ENCODE measurements at places on chromosomes 3 and 15.

GRCh38 chr15:51181905-51182304 lies 87.2 kb upstream of the TNFAIP8L3 start:
- no peak for DNase-seq

DNA sequence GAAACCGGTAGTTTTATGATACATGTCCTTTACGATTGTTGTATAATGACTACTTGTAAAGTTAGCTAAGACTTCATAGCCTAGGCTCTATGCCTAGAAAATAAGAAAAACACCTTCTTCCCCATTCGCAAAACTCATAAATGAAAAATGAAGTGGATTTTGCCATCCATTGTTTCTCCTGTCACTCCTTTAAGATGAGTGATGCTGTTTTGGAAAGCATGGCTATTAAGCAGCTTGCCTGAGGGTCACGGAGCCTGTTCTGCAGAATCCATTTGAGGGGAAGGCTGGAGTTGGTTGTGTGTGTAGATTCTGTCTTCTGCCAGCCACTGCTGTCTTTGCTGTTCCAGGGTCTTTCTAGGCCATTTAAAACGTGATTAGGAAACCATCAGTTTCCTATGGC lies 31.5 kb downstream of the ROBO2 start:
- DNase-seq = no peak

DNA sequence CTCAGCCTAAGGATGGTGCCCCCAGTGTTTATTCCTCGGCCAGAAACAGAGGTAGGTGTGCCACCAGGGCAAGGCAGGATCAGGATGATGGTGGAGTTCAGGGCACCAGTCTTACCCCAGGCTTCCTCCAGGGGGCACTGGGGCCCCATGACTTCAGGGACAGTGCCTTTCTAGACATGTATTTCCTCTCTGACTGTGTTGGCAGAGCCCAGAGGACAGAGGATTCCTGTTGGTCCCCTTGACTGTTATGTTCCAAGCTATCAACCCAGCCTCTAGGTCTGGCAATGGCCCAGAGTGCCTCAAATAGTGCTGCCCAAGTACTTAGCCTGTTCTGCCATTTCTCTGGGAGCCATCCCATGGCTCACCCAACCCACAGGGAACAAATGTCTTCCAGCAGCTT lies 2.8 kb downstream of the HEMK1 start:
- DNase-seq = no peak

DNA sequence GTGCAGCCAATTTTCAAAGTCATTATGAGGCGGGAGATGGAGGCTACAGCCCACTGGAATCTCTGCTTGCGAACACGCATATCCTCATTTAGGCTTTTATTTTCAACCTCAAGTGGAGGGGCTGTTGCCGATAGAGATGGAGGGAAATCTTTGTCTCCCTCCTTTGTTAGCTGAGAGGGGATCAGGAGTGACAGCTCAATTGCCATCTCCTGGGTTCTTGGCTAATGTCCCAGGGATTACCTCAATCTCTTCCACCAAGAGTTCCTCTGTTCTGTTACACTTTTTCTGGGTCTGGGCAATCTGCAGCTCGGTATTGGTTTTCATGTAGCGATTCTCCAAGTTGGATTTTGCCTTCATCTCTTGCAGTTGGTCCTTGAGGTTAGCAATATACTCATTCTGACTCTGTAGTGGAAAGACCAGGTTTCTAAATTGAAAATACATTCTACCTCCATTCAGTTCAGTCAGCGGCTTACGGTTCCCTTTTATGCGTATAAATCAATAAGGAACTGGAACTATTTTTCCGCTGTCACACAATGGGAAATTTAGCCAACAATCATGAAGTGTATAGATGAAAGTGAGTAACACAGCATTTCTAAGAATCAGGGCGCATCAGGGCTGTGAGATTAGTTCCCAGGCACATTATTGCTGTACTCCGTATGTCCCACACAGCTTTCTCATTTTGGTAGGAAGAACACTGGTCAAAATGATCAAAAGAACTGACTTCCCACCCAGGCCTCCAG lies 36.2 kb upstream of the RPL35A start:
- DNase-seq = no peak

DNA sequence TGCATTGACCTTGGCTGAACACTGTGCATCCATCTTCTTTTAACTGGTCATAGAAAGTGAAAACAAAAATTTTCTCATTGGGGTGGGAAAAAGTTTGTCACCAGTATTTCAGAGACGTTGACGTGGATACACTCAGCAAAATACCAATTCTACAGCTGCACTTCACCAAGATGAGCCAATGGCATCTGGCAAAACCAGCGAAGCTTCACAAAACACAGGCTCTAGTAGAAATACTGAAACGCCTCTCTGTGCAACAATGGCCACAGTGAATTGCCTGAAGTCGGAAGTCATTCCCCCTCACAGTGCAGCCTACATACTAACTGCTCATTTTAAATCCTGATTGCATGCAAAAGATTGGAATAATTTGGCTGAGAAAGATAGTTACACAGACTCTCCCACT lies 17.0 kb downstream of the PCYT1A start:
- DNase-seq = no peak

- no peak for DNase-seq
Measured at GRCh38 chr3:45332901-45333407, 55.4 kb upstream of the LARS2 start.

DNA sequence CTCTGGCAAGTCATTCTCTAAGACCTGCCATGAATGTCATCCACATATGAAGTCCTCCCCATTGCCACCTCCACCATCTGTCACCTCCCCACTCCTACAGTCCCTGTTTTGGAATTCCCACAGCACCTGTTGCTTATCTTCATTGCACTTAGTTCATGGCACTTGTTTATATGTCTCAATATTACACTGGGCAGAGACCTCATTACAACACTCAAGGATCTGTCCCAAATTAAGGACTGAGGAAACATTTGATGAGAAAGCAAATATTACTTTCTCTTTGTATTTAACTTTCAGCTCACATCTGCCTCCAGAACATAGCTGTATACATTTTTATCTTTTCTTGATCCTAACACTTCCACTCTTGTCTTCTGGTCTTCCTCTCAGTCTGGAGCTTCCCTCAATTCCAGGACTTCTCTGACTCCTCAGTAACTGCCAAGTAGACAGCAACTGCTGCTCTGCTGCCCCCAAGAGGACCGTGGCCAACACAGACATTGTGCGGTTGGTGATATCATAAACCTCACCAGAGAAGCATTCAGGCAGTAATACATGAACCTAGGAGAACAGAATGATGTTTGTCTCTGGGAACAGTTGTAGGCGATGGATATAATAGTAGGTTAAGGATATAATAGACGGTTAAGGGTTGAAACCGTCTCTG lies 45.0 kb upstream of the FGF12 start:
- DNase-seq = no peak

GRCh38 chr3:102006812-102007485 lies 157.6 kb downstream of the NFKBIZ start:
- DNase-seq = no peak

DNA sequence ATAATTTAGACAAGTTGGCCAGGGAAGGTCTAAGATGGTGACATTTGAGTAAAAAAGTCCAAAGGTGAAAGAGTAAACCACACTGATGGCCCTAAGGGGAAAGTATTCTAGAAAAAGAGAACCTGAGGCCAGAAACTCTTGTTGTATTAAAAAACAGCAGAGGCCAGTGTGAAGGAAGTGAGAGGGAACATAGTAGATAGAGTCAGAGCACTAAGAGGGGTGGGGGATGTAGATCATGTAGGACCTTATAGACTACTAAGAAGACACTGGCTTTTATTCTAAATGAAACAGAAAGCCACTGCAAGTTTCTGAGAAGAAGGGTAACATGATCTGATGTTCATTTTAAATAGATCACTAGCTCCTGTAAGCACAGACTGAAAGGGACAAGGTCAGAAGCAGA lies 14.5 kb downstream of the POLQ start:
- DNase-seq = no peak

DNA sequence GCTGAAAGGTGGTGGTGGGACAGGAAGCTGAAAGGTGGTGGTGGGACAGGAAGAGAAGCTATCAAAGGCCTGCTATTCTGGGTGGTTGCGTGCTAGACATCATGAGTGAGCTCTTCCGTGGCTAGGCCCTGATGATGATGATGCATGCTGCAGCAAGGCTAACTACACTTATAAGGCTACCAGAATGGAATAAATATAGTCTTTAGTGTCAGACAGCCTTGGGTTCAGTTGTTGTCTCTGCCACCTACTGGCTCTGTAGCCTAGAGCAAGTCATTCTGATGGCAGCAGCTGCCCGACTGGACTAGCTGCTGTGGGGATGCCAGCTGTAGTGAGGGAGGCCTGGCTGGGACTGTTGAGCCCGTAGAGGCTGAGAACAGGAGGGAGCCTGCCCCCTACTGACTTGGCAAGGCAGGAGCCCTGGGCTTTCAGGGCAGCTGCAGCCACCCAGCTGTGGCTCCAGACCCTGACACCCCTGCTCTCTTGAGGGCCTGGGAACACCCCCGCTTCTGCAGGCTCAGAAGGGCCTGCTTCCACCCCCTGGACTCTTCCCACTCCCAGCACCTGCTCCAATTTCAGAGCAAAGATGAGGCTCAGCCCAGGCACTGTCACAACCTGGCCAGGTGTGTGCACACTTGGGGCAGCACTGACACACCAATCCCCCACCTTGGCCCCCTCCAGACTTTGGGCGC lies 21.4 kb upstream of the ZBED2 start:
- no peak for DNase-seq

DNA sequence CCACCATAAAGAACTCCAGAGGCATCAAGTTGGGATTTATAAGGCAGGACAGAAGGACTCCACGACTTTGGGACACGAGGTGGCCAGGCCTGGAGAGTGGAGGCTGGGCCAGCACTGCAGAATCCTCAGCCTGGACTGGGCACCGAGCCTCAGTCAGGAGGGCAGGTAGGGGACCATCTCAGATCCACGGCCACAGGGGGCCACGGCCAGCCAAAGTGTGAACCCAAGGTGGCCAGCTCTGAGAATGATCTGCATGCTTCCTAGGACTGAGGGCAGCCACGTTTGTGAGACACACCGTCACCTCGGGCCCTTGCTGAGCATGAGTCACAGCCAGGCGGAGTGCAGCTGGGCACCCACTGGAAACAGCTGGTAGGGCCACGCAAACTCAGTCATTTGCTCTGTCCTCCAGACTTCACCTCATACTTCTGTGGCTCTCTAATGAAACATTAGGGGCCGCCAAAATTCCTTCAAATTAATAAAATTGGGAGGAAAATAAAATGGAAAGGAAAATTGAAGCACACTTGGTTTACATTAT lies 65.8 kb downstream of the CTNNB1 start:
- DNase-seq = no peak

- DNase-seq = no peak
Measured at GRCh38 chr3:104887069-104887468, 479.6 kb upstream of the ALCAM start.

GRCh38 chr15:52039925-52040781 lies 21.1 kb downstream of the MAPK6 start:
- DNase-seq = no peak

GRCh38 chr3:52216585-52217408 lies 8.6 kb downstream of the TLR9 start:
- no peak for DNase-seq

DNA sequence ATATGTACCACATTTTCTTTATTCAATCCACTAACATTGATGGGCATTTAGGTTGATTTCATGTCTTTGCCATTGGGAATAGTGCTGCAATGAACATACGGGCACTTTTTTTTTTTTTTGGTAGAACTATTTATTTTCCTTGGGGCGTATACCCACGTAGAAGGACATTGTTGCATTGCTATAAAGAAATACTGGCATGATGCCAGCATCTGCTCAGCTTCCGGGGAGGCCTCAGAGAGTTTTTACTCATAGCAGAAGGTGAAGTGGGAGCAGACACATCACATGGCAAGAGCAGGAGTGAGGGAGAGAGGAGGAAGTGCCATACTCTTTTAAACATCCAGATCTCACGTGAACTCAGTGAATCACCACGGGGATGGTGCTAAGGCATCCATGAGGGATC lies 197.0 kb downstream of the SQOR start:
- DNase-seq = no peak

DNA sequence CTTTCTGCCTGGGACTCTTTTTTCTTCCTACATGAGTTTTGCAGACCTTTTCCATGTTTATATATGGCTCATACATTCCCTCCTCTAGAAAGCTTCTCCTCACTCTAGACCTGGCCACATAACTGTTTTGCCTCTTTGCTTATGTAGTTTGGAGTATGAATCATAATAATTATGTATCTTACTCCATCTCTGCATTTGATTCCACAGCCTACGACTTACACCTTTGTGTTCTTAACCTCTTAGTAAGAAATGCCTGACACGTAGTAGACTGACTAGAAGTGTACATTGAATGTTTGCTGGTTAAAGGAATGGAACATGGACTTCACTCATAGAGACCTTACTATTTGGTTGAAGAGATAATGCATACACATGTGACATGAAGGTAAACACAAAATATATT lies 56.4 kb downstream of the MBNL1 start:
- DNase-seq = no peak

DNA sequence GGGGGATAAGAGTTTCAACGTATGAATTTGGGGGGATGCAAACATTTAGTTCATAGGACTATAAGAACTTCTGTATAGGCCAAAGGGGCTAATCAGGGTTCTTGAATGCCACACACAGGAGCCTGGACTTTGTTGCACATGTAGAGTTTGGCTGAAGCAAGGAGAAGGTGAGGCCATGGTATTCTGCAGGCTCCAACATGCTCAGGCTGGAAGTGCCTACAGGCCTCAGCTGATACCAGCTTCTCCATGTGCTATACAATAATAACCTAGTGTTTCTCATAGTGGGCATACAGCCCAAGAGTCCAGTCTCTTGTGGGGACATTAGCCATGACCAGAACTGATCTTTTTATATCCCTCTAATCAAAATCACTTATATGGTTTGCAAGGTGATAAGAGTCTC lies 399.7 kb upstream of the MCTP2 start:
- no peak for DNase-seq

DNA sequence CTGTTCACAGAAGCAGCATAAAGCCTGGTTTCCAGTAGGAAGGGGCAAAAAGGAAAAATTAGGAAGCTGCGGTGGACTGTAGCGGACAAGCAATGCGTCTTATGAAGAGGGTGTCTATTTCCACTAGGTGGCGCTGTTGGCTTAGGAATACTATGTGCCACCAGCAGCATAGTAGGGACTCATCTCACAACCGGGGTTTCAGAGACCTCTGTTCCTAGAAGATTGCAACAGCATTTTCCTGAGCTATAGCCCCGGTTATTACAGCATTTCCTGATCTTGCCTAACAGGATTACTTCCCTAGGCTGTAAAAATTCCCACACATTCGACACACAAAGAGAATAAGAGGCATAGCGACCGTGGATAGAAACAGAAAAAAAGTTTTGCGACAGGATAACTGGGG lies 683.0 kb downstream of the TBL1XR1 start:
- no peak for DNase-seq

DNA sequence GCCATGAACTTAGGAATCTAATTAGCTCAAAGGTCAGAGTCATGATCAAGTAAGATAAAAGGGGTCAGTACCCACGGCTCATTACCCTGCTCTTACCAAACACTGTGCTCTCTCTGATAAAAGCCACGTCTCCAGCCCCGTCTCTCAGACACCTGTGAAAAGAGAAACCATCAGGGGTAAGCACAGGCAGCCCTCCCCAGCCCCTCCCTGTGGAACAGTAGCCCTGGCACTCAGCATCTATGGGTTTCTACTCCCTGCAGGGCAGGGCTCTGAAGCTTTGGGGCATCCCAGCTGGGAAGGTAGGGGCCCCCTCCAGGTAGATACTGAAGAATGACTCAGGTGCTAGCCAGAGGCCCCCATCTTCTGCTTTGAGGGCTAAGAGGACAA lies 10.5 kb downstream of the LTF start:
- DNase-seq = no peak

- DNase-seq = no peak
Measured at GRCh38 chr3:171186817-171187500, 160.4 kb upstream of the SLC2A2 start.

GRCh38 chr15:39663704-39664250 lies 82.9 kb downstream of the THBS1 start:
- no peak for DNase-seq

GRCh38 chr15:62706317-62706716 lies 336.2 kb upstream of the TPM1 start:
- no peak for DNase-seq

Data from NCI-H510A (cell line).